ENCODE measurements at places on chromosomes 6 and 20.

DNA sequence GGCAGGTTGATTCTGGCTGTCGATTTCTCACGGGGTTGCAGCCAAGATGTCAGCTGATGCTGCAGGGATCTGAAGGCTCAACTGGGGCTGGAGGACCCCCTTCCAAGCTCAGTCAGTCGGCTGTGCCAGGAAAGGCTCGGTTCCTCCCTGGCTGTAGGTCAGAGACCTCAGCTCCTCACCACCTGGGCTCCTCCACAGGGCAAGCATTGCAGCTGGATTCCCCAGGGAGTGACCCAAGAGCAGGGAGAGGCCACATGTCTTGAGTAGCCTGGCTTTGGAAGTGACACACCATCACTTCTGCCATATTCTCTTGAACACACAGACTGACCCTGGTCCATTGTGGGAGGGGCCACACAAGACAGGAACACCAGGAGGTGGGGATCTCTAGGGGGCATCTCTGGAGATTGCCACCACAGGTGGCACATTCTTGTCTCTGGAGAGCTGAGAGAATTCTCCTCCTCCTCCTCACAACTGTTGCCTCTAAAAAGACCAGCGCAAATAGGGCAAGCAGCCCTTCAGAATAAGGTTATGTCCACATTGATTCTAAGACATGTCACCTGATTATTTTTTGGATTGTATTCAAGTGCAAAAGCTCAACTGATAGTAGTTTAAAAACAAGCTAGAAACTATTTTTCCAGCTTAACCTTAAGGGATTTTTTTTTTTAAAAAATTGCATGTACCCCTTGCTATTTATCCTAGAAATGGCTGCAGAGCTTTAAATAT is 270.5 kb downstream of the NRN1 start:
- no peak for DNase-seq

DNA sequence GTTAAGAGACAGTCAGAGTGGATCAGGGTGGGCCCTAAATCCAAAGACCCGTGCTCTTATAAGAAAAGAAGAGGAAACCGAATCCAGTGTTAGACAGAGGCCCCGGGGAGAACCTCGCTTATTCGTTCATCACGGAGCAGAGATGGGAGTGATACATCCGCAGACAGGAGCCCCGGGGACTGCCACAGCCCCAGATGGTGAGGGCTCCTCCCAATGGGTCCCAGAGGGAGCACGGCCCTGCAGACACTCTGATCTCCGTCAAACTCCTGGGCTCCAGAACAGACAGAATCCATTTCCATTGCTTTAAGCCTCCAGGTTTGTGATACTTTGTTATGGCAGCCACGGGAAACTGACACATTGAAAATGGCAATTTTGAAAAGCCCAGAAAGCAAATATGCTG is 47.0 kb downstream of the CDH4 start:
- DNase-seq, result no peak

GRCh38 chr20:47776639-47777038 is 8.6 kb downstream of the SULF2 start:
- no peak for DNase-seq

DNA sequence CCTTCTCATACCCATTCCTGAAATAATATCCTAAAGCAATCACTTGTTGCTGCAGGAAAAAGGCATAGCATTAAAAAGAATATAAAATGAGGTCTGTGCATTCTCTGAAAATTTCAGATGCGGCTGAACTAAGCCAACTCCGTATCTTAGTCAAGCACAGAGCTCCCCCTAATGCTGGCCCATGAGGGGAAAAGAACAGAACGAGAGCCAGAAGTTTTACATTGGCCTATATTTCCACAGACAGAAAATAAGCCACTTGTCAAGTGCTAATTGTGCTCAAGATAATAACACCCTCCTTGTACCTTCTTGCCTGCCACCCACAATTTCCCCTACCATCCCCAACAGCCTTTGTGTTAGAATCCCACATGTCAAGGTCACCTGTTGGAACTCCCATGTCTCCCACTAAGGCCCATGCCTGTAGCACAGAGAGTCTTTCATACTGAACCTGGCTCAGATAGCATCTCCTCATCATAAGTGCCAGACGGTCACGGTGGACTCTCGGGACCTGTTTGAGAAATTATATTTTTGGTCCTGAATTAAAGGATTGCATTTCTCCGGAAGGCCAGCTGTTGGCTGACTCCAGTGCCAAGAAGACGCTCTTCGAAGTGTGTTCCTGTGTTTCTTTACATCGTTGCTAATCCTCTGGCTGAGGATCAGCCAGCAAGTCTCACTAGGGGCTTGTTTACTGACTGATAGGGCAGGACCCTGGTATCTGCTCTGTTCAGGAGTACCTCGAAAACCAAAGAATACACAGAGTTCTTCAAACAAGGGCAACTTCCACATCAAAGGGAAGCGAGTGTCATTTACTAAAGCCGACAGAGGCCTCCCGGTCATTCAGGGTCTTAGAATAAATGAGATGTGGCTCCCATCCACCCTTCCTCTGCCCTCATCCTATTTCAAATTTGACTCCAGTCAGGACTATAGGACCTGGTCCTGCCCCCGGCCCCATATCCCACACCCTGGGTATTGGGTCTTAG is 183.4 kb upstream of the FBXL4 start:
- no peak for DNase-seq

GRCh38 chr20:2402271-2402980 is 21.7 kb downstream of the TGM6 start:
- DNase-seq, result no peak

DNA sequence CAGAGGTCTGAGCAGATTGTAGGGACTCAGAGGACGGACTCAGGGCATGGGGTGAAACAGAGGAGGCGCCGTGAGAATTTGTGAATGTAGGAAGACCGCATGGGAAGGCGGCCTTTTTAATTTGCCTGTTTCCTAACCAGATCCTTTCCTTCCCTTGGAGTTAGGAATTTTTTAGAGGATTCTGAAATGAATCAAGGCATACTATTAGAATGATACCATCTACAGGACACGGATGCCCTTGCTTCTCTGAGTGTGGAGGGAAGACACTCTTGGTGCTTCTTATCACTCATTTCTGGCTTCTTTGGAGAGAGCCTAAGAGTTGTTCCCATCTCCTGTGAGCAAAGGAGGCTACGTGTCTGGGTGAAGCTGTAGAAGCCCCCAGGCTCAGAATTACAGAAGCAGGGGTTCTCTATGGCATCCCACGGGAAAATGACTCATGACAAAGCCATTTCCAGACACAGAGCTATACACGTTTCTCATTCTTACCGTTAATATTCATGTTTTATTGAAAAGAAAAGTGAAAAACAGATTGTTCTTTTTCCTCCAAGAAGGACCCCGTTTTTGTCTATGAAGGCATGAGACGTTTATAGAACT is 148.5 kb downstream of the EDN3 start:
- DNase-seq, result no peak
